ENCODE measurements at places on chromosomes 3 and 15.
A peak's percentile ranks its signal among the peaks of the same experiment; 100 is the strongest.

- no peak for DNase-seq
Measured at GRCh38 chr15:84033793-84034553, 201.6 kb upstream of the GOLGA6L4 start.

GRCh38 chr15:77944002-77944867, 133.3 kb downstream of the TBC1D2B start:
- DNase-seq, result peak; percentile 61

DNA sequence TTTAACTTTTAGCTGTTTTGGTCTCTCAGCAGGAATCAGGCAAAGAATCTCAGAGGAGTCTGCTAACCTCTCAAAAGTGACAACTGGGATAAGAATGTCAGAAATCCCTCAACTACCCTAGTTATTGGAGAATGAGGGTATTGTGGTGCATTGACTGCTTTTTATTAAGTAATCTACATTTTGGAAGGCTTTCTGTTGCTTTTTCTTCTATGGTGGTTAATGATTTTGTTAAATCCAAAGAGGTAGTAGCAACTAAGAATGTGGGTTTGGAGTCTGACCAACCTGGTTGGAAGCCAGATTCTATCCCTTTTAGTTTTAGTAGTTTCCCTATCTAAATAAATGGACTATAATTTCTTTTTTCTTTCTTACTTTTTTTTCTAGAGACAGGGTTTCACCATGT, 94.7 kb upstream of the RNF7 start:
- DNase-seq, result no peak

GRCh38 chr15:33639978-33640377, 328.3 kb upstream of the CHRM5 start:
- no peak for DNase-seq

DNA sequence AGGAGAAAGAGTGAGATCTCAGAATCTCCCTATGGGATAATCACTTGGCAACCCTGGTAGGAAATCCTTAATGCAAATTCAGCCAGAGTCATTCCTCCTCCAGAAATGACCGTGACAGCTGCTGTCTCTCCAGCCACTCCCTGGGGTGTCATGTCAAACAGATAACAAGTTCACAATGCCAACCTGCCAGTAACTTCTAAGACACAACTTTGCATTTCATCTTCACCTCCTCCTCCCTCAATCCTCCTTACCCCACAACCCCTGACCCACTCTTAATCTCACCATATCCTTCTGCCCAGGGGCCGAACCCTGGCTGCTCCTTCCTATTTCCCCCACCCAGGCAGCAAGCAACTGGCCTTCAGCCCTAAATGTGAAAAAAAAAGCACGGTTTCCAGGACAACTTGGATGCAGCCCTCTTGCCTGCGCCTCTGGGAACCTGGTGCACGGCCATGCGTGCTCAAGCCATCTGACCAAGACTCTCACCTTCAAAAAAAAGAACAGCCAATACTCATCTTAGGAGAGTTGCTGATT, 166.0 kb downstream of the NTRK3 start:
- DNase-seq, result no peak

- DNase-seq, result no peak
Measured at GRCh38 chr15:72866182-72866581, 82.6 kb upstream of the ADPGK start.

DNA sequence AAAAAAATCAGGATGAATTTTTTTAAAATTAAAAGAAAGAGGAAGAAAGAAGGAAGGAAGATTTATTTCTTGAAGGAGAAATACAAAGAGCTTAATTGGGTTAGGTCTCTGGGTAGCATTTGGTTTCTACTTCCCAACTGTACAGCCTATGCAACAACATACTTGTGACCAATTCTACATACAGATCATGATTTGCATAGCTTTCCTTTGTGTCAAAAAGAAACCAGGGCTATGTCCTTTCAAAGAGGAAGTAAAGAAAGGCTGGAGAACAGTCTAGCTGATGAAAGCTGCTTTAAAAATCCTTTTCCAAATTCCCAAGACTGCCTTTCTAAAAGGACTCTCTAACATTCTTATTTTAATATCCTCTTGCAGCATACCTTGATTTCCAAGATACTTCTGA, 6.1 kb upstream of the HGD start:
- DNase-seq, result no peak

DNA sequence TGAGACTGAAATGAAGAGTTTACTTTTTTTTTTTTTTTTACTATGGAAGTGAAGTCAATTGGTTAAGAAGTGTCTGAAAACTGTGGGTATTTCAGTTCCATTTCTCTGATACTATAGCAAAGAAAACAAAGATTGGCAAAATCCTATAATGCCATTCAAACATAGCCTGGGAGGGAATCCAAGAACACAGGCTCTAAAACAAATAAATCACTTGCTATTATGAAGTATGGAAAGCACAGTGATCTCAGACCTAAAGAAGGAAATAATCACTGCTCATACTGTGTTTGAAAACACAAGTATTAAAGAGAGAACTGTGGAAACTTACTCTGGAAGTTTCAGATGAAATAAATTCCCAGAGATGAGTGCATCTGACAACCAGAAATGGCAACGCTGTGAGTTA, 12.0 kb downstream of the SAMMSON start:
- no peak for DNase-seq

GRCh38 chr3:168275662-168276061, 179.9 kb upstream of the GOLIM4 start:
- DNase-seq, result no peak

- DNase-seq, result no peak
Measured at GRCh38 chr3:111069974-111070771, 1.4 kb upstream of the NECTIN3 start.

- peak; percentile 6 for DNase-seq
Measured at GRCh38 chr3:70703305-70704102, 391.1 kb upstream of the MDFIC2 start.
